ENCODE measurements at places on chromosomes 6 and 20.

DNA sequence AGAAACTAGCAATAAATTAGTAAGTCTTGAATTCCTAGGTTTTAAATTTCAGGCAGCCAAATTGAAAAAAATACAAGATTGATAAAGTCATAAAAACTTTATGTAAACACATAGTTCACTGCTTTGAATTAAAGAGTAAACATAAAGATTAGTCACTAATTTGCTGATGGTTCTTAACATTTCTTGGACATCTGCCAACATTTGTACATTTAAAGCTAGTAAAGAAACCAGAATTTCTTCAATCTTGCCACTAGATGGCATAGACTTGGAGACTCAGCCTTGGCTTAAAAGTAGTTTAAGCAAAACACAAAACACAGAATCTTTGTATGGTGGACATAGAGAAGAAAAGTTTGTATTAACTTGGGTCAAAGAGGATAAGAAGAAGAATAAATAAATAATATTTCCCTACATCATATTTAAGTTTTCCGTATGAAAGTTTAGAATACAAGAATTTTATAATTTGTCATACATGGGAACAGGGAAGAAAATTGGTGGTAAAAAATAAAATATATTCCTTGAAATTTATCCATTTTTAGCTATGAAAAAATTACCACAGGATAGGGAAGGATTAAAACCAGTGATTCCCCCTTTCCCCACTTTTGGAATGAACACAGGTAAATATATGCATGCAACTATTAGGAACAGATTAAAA is 41.7 kb upstream of the FAM135A start:
- DNase-seq = no peak

DNA sequence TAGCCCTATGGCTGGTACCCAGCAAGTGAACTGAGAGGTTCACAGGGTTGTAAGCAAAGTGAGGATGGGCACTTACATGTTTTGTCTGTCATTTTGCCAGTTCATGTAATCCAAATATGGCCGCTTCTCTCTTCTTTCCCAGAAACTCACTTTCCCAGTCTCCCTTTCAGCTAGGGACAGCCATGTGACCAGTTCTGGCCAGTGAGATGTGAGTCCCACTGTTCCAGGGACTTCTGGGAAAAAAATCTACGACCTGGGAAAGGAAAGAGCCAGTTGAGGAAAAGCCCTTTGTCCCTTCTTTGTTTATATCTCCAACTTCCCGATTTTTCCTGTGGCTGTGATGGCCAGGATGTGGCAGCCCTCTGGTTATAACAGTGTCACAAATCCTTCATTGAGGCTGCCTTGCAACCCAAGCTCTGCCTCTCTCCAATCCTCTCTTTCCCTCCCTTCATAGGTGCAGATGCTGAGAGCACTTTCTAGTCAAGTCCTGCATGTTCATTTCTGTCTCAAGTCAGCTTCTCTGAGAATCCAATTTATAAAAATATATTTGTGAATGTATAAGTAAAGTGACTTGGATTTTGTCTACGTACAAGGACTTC is 148.6 kb upstream of the ZFP64 start:
- DNase-seq = no peak

- no peak for DNase-seq
These were observed 1.3 kb downstream of the ARFGEF3 start for GRCh38 chr6:138162955-138163575.

DNA sequence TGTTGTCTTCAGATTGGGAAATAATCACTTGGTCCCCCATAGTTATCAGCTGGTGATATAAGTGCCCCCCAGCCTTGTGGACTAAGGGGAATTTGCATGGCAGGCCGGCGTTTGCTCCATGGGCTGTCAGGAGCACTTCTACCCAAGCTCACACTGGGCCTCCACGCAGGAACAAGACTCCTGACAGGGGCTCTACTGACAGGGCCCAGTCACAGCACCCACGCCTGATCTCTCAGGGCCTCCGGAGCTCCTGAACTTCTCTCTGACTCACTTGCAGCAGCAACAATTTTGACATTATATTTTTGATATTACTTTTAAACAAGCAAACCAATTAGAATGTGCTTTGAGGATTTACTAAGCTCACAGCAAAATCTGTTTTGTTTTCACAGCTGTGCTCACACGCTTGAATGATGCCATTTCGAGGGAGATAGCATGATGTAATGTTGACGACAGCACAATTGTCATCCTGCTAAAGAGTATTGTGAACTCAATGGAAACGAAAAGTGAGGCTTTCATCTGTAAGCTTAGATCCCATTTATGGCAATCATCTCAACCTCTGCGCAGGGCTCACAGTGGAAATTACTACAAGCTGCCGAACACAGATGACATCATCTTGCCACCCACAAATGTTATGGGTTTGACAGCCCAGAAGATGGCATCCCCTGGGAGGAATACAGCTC is 28.7 kb upstream of the TXNDC5 start:
- no peak for DNase-seq

GRCh38 chr6:136508725-136509392 is 41.4 kb downstream of the MAP7 start:
- DNase-seq = no peak

DNA sequence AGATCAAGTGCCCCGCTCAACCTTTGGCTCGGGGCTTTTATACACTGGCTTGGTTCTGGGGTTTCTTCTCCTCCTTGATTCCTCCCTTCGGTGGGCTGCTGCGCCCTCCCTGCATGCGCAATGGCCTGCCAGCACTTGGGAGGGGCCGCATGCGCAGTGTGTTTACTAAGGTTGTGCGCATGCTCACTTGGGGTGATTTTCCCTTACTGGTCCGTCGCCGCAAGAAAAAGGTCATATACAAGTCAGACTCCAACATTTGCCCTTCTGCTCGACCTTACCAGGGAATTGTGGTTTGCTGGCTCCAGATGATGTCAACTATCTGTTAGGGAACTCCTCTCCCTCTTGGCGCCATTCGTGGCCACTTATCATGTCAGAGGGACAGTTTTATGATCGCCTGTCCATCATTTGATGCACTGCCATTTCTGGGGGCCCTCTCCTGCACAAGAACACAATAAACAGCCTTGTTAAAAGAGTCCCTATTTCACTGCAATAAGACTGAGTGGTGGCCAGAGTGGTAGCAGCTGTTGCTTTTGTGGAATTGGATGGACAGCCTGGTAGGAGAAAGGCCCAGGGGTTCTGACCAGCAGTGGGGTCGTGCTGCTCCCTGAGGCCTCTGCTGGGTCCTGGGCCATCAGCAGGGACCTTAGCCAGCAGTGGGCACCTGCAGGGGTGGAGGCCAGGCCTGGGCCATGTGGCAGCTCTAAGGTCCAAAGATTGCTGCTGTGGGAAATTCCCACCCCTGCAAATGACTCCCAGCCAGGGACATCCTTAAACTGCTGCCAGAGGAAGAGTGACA is 2.8 kb upstream of the LBP start:
- no peak for DNase-seq

DNA sequence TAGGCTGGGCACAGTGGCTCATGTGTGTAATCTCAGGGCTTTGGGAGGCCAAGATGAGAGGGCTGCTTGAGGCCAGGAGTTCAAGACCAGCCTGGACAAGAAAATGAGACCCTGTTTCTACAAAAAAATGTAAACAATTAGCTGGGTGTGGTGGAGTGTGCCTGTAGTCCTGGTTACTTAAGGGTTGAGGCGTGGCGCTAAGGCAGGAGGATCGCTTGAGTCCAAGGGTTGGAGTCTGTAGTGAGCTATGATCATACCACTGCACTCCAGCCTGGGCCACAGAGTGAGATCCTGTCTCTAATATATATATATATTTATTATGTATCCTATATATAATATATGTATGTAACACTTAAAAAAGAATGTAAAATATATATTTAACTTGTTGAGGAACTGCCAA is 7.9 kb upstream of the ABRACL start:
- DNase-seq = no peak

DNA sequence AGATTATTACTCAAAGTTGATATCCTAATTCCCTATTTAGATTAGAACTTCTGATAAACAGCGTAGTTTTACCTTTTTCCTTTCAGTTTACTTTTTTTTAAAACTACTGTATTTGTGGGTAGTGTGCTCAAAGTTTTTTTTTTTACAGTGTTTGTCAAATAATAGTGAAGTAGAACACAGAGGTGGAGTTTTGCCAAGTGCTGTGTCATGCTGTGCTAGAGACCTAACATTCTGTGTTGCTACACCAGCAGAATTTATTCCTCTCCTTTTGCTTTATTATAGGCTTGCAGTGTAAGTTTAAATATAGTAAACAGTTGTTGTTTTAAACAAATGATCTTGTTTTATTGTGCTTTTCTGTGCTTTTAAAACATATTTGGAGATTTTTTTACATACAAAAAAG is 125.4 kb downstream of the HIVEP1 start:
- DNase-seq = no peak

DNA sequence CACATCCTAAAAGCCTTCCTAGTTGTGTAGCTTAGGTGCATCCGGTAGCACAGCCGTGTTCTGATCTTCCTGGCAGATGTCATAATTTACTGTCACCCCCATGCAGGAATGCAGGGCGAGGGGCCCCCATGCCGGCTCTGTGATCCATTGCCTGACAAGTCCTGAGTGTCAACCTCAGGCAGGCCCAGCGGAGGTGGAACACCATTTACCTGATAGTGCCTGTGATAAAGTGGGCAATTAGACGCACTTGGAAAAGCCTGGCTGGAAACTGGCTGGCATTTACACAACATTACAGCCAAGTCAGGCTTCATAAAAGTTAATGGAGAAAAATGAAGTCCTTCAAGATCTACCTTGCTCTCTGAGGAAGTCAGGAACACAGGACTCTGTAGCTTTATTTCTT is 521.4 kb upstream of the JAG1 start:
- no peak for DNase-seq

DNA sequence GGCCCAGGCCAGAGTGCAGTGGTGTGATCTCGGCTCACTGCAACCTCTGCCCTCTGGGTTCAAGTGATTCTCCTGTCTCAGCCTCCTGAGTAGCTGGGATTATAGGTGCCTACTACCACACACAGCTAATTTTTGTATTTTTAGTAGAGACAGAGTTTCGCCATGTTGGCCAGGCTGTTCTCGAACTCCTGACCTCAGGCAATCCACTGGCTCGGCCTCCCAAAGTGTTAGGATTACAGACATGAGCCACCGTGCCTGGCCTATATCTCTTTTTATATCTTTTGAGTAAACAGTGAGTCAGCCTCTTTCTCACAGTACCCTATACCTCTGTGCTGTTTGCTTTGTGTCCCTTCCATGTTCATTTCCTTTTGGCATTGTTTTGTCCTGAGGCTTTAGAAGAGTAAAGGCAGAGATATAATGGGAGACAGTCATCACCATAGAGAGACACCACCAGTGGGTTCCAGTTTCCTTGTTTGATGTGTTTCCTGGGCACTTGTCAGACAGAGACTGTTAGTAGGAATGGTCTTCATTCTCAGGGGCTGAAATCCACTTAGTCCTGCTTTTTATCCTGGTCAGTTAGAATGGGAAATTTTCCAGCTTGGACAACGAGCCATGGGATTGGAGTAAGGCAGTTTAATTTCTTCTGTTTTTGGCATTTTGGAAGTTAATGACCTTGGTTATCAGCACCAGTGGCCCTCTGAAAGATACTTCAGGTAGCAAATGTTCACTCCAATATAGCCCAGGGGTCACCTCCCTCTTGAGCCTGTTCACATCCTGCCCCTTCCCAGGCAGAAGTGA is 32.2 kb upstream of the ASXL1 start:
- no peak for DNase-seq

- no peak for DNase-seq
These were observed 36.4 kb upstream of the FKBP1A start for GRCh38 chr20:1429143-1429728.

- DNase-seq = no peak
These were observed 70.6 kb downstream of the CDC40 start for GRCh38 chr6:110250838-110251237.

DNA sequence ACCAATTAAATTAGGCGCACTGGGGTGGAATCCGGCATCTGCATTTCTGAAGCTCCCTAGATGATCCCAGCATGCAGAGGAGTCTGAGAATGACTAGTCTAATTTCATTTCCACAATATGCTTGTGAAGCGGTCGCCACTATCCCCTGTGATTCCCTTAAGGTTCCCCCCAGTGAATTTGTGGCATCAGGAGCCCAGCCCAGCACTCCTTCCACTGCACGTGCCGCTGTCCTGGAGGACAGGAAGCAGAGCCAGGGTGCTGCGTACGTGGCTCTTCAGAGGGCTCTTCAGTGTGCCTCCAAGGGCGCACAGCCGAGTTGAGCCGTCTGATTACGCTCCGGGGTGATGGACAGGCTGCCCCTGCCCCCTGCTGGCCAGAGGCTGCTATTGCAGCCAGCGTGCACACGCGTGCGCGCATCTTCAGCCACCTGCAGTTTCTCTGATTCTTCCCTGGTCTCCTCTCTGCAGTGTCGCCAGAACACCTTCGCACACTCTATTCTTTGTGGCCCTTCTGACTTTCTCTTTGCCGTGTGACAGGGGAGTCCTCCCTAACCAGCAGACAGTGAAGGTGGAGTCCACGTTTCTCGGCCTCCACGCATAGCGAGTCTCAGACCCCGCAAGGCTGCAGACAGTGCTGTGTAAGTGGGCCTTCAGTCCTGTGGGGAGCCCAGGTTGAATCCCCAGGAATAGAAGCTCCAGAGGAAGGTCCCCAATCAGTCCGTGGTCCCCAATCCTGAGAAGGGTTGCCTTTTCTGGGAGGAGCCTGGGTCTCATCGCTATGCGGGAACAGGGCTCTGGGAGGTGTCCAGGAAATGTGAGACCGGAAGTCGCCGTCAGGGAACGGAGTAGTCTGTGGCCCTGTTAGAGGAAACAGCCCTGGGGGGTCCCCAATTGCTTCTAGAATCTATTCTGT is 16.5 kb upstream of the NCR2 start:
- DNase-seq = peak; percentile 81

DNA sequence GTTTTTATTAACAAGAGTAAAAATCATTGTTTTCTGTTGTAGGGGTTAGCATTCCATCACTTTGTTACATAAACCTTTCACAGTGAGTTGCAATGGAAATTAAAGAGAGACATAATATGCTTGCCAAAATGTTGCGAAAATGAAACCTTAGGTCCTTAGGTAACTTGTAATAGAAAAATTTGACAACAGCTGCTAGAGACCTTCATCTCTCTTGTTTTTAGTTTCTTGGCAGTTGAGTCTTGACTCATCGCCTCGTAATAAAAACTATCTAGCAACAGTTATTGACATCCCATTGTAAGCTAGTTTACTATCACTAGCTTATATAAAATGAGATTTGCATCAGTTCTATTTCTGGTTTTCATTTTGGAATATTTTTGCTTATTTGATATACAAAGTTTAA is 179.0 kb upstream of the MMS22L start:
- DNase-seq = no peak

GRCh38 chr20:50772420-50773185 is 22.3 kb upstream of the BCAS4 start:
- DNase-seq = no peak

GRCh38 chr20:23257106-23257761 is 93.4 kb upstream of the NXT1 start:
- no peak for DNase-seq
